ENCODE measurements at places on chromosomes 11 and 22.

GRCh38 chr22:20405291-20405930 is 11.5 kb downstream of the ZNF74 start:
- no peak for DNase-seq

DNA sequence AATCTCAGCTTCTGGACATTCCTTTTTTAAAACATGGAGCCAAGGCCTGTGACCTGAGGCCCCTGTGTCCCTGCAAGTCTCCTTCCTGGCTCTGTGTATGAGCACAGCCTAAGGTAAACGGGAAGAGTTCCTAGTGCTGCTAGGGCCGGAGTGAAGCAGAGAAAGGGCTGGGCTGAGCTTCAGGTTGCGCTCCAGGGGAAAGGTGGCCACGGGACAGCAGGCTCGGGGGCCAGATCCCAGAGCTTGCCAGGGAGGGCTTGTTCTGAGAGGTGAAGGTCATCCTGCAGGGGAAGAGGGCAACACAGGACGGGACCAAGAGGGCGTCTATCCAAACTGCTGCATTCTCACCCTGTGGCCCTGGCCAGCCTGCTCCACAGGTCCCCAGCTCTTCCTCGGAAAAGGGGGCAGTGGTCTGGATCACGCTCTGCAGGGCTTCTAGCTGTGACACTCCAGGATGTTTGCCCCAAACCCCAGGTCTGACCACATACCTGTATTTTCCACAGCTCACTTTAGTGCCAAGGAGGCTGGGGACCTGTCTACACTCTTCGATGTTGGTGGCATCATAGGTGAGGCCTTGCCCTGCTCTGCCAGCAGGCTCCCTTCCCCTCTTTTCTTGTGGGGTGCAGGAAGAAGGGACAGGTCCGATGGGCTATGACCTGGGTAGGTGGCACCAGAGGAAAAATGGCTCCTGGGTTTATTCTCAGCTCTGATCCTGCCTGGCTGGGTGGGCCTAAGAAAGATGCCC is 20.4 kb downstream of the SLC37A2 start:
- no peak for DNase-seq

- no peak for DNase-seq
These were observed 218.3 kb upstream of the CTSC start for GRCh38 chr11:88555829-88556202.

GRCh38 chr11:86491027-86491426 is 116.3 kb downstream of the CCDC81 start:
- DNase-seq, result no peak

DNA sequence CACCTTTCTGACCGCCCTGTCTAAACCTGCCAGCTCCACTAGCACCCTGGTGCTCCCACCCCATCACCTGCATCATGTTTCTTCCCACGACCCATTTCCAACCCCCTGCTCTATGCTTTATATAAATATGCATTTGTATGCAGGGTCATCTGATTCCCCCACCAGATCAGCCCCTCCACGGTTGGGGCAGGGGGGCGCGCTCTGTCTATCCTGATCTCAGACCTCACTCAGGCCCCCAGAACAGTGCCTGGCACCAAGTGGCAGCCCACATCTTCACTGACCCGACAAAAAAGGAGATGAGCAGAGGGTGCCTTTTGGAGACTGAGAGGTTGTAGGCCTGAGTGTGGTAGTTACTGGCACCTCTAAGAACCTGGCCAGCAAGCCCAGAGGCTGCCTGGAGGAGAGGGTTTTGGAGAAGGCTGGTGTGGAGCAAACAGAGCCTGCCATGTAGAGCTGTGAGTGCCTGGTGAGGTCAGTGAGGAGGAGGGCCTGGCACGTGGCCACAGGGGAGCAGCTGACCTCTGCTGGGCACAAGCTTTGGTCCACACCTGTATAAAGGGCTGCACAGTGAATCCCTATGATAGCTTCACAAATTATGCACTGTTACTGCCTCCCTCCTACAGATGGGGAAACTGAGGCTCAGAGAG is 86.3 kb upstream of the RTL6 start:
- DNase-seq, result no peak

DNA sequence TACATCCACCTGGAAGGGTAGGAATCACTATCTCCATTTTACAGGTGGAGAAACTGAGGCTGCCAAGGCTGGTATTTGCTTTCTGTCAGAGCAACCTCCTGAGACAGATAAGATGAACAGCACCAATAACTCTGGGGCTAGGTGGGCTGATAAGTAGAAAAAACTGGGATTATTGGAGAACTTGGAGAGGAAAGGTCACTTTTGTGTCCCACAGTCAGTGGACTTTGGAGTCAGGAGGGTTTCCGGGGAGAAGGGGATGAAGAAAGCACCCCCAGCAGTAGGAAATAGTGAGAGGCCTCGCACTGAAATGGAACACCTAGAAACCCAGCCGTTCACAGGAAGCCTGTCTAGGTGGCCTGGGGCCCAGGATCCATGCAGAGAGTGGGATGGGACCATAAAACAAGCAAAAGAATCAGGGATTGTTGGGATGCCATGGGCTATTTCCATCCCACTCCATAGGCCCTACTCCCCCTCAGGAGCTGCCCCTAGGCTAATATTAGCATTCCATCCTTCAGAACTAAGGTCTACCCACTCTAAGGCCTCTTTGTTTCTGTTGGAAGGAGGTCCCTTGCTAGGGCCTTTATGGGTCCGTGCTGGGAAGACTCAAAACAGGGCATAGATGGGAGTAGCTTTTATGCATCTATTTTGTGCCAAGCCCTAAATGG is 31.0 kb upstream of the FCHSD2 start:
- peak; percentile 82 for DNase-seq

- DNase-seq, result peak; percentile 77
These were observed 1.1 kb upstream of the VPS37C start for GRCh38 chr11:61162092-61162941.

DNA sequence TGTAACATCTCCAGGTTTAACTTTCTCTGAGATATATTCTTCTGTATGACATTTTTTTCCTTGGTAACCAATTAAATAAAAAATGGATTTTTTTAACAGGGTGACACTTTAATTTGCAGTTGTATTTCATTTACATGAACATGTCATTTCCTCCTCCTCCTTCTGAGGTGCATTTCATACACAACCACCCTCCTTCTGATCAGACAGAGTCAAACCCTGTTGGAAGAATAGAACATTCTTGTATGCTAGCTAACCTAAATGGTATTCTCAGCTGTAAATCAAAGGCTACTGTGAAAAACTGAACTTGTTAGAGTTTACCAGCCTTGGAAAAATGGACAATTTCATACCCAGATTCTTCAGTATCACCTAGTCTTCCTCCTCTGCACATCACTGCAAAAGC is 52.7 kb upstream of the CHRM4 start:
- DNase-seq, result no peak

DNA sequence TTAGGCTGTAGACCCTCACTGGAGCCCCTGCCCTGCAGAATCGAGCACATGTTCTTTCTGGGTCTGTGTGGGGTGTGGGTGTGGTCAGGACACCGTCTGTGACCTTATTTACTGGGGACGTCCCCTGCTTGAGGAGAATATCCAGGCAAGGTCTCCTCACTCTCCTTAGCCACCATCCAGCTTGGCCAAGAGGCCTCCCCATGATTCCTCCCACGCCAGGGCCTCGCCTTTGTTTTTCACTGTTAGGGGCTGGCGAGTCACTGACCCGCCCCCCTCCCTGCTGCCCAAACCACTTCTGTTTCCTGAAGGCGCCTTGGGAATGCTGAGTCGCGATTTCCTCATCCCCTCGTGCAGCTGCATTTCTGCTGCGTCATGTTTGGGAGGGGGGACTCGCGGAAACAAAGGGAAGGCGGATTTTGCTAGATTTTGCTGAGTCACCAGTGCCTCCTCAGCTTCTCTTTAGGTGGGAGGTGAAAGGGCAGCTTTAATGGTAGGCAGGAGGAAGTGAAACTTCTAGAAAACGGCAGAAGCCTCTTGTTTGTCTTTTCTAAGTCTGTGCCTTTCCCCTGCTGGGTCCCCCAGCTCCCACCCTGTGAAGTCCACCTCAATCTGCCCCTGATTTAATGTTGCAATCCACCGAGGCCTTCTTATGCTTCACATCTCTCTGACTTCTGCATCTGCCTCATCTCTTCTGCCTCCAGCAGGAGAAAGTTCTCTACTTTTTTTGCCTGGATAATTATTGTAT is 4.0 kb upstream of the HMOX1 start:
- peak; percentile 97 for DNase-seq

DNA sequence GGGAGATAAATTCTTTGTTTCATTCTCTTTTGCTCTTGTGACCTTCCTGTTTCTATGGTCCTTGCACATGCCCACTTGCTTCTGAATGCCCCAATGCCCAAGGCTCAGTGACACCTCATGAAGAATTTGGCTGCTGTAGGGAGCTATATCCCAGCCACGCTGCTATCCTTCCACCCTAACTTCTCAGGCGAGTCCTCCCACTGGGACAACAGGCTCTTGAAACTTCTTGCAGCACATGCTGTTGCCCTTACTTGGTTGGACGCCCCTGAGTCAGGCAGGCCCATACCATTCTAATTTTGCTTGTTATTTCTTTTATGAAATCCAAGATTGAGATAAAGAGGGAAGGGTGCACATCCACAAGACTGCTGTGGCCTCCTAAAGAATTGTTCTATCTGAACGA is 57.6 kb upstream of the BLID start:
- DNase-seq, result no peak

DNA sequence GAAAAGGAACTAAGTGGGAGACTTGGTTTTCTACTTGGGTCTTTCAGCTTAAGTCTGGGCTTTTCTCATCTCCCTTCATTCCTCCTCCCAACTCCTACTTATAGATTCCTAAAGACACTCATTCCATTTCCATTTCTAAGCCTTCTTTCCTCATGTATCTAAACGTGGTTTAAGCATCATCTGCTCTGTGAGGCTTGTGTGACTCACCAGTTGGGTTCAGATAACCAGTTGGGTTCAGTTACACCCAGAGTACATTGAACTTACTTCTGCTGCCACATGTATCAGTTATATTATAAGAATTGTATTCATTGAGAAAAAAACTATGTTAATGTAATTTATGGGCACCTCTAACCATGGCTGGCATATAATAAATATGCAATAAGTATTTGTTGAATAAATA is 831.2 kb upstream of the CCDC90B start:
- no peak for DNase-seq

GRCh38 chr11:10770626-10771254 is 19.7 kb downstream of the CTR9 start:
- DNase-seq, result peak; percentile 59

Data from Caco-2 (cell line).